Stimulated activated CD4-positive, alpha-beta T cell treated with anti-CD3 and anti-CD28 coated beads, Interleukin-1b, Interleukin-23, amount 100 ng/mL, for 4 hours (primary cell): ENCODE measurements at places on chromosomes 3 and 15.

DNA sequence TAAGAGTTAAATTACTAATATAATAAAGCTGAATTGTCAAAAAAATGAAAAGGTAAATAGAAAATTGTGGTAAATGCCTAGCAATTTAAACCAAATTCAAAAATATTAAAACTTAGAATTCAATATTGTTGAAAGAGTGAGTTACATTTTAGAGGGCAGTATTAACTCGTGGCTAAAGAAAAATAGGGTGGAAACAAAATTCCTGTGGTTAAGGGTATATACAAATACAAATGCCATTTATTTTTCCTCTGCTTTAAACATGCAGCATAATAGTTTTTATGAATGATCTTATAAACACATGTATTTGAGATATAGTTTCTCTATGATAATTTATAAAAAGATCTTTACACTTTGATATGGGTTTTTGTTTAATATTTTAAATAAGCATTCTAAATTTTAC is 79.0 kb downstream of the NEDD4 start:
- DNase-seq: no peak

GRCh38 chr3:118168175-118168574 is 866.5 kb downstream of the IGSF11 start:
- no peak for DNase-seq

DNA sequence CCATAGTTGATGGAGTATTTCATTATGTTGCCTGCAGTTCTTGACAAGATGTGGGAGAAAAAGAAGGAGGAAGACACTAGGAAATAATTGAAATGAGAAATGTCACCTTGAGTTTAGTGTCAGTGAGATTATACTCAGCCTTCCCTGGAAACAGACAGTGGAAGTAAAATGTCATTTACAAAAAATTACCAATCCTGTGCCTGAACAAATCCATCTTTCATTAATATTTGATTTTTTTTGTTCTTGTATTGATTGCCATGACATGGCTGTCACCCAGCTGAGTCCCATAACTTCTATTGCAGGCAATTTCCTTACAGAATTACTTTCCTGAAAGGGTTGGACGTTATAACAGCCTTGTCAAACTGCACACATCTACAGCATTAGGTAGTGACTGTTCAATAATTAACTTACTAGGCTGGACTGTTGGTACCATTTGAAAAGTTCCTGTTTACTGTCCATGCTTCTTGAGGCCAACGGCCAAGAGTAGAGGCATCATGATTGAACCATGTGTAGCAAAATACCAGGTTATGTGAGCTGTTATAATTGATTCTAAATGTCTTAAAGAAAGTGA is 572.2 kb upstream of the LMCD1 start:
- DNase-seq: no peak

DNA sequence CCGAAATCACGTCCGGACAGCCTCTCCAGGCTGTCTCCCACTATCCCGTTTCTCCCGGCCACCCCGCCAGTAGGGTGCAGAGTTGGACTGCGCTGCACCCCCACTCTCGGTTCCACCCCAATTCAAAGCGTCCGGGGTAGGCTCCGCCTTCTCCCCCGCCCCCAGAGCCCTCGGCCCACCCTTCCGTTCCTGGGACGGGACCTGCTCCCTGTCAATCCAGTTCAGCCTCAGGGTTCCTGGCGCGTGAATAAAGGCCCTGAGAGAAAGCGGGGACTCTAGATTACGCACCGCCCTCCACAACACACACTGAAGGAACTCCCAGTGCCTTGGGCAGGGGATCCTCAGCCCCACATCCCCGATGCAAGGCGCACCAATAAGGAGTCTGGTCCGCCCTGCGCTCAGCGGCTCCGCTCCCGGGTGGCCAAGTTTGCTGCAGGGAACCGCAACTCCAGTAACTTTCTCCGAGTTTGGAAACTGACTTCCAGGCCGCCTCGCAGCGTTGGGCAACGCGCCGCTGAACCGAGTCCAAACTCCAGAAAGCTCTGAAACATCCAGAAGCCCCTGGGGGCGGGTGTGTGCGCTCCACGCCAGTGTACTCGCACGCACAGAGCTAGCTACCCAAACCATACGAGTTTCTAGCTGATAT is 1.9 kb downstream of the ADAMTS9 start:
- DNase-seq: no peak

GRCh38 chr15:42385980-42386700 is 26.8 kb downstream of the CAPN3 start:
- DNase-seq: no peak

DNA sequence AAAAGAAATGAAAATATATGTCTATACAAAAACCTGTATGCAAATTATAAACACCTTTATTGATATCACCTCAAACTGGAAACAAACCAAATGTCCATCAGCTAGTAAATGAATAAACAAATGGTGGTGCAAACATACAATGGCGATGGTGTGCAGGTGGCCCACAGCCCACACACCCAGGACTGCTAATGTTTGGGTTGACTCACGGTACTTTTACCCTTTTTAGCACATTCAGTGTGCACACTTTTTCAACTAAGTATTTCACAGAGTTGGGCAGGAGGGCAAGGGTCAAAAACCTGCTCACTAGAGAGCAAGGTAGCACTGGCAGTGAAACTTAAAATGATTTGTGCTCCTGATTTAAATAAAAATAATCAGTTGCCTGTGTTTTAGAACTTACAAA is 123.1 kb upstream of the BHLHE40 start:
- DNase-seq: no peak

DNA sequence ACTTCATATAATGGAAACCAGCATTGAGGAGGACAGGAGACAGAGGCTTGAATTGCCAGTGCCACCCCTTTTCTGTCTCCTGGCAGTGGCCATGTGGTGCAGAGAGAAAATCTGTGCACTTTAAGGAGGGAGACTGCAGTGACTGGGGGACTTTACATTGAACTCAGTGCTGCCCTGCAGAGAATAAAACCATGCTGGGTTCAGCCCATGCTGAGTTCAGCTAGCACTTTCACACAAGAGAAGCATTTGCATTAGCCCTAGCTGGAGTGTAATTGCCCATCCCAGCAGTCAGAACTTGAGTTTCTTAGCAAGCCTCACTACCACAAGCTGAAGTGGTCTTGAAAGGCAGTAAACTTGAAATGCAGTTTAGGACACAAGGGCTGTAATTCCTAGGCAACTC is 677.5 kb downstream of the ZPLD1 start:
- DNase-seq: no peak

GRCh38 chr3:60308808-60309207 is 942.4 kb downstream of the FHIT start:
- DNase-seq: no peak

DNA sequence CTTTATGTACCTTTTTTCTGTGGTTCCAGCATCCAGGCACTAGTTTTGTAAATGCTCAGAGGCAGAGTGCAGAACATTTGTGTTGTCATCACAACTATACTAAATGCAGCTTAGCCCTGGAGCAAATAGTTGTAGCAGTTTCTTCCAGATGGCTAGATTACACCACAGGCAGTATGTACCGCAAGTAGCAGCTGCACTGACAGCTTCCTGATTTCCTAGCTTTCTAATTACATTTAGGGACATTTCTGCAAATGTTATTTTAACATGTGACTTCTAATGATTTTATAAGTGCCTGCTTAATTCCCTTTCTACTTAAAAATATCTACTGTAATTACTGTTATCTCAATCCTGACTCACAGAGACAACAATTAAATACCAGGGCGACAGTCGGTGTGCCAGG is 106.5 kb downstream of the NR2E3 start:
- no peak for DNase-seq

GRCh38 chr3:113264283-113265131 is 53.1 kb downstream of the BOC start:
- DNase-seq: no peak

DNA sequence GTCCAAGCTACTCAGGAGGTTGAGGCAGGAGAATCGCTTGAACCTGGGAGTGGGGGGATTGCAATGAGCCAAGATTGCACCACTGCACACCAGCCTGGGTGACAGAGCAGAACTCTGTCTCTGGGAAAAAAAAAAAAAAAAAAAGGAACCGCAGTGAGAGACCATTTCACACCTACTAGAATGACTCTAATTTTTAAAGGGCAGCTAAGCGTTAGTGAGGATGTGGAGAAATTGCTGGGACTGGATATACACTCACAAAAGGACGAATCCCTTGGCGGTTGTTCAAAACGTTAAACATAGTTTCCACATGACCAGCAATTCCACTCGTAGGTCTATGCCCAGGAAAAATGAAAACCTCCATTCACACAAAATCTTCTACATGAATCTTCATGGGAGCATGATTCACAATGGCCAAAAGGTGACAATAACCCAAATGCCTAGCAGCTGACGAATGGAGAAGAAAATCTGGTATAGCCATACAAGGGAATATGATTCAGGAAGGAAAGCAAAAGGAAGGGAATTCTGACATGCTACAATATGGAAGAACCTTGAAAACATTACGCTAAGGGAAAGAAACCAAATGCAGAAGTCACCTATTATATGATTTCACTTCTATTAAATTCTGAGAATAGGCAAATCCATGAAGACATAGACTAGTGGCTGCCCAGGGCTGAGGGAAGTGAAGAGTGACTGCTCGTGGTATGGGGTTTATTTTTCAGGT is 127.0 kb downstream of the CHSY1 start:
- DNase-seq: no peak

GRCh38 chr15:101307048-101307896 is 12.2 kb upstream of the SNRPA1 start:
- DNase-seq: no peak

- no peak for DNase-seq
These were observed 63.0 kb upstream of the TSC22D2 start for GRCh38 chr3:150345021-150345538.

DNA sequence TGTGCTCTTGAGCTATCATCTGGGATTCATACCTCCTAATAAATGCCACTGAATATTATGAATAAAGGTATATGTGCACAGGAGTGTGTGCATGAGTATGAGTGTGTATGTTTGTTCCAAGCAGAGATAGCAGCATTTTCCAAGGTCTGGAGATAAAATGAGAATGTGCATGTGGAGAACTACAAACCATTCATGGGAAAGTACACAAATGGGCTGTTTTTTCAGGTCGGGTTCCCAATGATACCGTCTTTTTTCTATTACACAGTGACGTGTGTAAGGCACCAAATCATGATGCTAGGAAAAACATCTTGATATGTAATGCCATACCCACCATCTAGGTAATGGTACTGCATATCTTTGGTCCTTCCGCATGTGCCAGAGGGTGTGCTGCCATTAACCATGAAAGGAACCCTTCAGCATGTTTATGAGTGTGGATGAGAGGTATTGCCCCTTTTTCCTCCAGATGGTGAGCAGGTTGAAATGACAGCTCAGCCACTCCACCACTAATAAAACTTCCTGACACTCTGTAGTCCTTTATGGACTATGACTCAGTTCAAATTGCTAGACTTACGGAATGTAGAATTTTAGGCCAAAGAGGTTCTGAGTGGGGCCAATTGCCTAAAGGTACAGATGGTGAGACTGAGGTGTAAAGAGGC is 36.4 kb upstream of the COPB2 start:
- no peak for DNase-seq

DNA sequence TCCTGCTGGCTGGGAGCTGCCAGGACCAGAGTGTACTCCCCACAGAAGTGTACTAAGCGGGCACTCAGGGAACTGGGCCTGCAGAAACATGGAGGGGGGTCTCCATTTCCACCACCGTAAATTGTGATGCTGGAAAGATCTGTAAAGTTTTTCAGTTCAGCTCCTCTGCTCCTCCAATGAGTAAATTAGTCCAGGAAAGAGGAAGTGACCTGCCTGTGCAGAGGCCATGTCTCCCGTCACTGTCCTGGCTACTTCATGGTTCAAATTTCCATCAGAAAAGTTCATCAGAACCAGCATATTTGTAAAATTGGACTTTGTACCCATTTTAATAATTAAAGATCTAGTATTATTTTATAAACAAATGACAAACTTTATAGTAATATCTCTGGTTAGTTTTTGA is 226.7 kb upstream of the THBS1 start:
- no peak for DNase-seq

- DNase-seq: no peak
These were observed 60.5 kb upstream of the MME start for GRCh38 chr3:155019575-155019974.

DNA sequence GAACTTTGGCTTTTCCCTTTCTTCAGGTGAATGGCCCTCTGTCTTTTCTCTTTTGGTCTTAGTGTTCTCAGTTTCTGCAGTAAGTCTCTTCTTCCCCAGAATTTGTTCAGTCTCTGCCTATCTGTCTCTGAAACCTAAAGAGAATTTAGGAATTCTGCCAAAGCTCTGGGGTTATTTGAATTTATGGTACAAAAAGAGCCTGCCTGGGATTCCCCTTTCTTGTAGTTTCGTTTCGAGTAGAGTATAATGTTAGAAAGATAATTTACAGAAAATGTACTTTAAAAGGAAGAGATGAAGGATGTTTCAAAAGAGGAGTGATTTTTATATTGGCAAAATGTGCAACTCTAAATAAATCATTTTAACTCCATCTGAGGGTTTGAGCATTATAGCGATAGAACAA is 247.4 kb upstream of the SATB1 start:
- DNase-seq: no peak

- no peak for DNase-seq
These were observed 14.4 kb downstream of the TYRO3 start for GRCh38 chr15:41573396-41573795.

DNA sequence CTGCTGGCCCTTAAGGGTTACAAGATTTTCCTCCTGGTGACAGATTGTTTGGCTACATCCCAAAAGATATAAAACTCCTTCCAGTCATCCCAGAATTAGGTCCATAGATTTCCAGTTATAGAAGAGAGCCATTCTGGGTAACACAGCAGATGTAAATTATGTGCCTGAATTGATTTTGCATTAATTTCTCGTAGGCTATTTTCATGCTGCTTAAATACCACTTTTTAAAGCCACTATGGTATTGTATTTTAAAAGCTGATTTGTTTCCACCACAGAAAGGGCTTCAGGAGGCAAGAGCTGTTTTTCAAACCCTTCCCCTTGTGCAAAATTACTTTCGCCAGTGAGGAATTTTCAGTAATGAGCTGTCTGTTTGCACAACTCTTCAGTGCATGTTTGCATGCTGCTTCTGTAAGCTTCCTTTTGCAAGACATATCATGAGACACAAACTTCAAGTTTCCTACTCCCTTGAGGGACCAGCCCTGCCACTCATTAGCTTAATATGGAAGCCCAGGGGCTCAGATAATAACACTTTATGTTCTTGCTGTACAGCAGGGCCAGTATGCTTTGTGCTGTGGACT is 105.4 kb upstream of the TNIK start:
- DNase-seq: no peak

GRCh38 chr3:64216274-64217147 is 8.8 kb downstream of the PRICKLE2 start:
- no peak for DNase-seq

DNA sequence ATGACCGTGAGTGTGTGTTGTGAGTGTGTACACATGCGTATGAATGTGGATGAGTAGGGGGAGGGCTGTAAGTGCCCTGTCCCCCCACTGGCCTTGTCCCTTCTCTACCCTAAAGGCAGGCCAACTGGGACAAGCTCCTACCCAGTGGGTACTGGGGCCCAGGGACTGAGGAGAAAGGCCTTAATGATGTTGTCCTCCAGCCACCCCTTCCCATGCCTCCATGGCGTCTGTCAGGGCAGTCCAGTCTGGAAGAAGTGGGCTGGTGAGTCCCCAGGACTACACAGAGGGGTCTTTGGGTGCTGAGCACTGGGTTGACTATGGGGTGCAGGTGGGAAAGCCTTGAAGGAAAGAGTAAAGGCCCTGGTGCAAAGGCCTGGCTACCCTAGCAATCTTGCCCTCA is 16.9 kb upstream of the CORO2B start:
- DNase-seq: no peak
